ENCODE measurements at places on chromosomes 1 and 21.

DNA sequence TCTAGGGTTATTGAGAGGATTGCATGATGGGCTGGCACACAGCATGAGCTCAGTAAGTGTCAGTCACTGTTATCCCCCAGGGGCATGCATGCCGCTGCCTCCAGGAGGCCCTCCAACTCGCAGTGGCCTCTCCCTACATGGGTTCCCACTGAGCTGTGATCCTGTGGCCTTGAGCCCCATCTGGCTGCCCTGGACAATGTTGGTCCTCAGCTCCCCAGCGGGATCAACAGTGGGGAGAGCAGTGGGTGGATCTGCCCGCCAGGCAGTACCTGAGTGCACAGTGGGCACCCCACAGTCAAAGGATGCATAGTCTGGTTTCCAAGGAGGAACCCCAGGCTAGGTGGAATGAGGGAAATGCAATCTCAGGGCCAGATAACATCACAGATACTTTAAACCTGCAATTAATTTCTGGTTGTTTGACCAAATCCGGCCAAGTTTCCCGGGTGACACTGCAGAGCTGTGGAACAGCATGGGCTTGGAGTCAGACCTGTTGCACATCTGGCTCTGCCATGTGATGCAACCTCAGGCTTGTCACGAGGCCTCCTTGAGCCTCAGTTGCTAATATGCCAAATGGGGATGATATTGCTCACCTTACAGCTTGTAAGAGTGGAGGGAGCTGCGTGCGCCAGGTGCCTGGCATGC is 9.3 kb downstream of the PADI3 start:
- no peak for DNase-seq

- peak; percentile 13 for DNase-seq
These were observed 9.5 kb downstream of the GPSM2 start for GRCh38 chr1:108886292-108886691.

DNA sequence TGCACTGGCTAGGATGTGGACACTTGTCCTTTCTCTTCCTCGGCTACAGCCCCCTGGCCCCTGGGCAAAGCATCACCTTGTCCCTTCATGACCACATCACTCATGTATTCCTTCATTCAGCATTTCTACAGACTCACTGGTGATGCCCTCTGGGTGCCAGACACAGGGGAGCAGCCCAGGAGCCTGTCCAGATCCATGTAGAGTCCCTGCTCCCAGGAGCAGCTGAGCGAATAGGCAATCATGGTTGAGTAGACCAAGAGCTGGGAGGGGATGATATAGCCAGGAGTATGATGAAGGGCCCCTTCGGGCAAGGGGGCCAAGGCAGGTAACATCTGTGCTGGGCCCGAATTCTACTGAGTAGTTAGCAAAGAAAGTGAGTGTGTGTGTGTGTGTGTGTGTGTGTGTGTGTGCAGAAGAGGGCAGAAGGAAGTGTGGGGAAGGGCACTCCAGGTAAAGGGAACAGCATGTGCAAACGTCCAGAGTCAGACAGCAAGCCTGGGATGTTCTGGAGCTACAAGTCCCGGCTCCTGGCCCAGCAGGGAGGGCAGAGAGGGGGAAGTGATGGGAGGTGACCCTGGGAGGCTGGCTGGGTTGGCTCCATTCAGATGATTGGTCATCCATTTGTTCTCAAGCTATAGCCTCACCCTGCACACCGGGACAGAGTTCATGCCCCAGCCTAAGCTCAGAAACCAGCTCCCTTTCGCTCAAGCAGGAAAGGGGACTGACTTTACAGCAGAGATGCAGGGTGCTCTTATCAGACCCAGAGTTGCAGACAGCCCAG is 21.0 kb upstream of the PIK3CD start:
- DNase-seq = no peak

DNA sequence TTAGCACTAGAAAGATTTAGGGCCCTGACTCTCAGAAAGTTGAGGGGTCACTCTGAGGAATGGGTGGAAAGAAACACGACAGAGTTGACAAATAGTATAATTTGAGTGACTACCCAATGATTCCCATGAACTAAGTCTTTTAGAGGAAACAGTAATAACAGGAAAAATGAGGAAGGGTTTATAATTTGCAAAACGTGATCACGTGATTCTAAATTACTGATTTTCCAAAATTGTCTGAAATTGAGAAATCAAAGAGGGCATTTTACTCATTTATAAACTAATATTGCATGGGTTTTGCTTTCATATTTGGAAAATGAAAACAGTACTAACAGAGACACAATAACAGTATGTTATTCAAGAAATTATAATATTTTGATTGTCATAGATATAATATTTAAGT is 1335.7 kb downstream of the PLA2G4A start:
- no peak for DNase-seq
